Stimulated activated CD4-positive, alpha-beta T cell treated with anti-CD3 and anti-CD28 coated beads, Interleukin-12 subunit alpha, Interleukin-12 subunit beta, amount 100 ng/mL, for 48 hours (primary cell): ENCODE measurements at places on chromosomes 6 and 20.

DNA sequence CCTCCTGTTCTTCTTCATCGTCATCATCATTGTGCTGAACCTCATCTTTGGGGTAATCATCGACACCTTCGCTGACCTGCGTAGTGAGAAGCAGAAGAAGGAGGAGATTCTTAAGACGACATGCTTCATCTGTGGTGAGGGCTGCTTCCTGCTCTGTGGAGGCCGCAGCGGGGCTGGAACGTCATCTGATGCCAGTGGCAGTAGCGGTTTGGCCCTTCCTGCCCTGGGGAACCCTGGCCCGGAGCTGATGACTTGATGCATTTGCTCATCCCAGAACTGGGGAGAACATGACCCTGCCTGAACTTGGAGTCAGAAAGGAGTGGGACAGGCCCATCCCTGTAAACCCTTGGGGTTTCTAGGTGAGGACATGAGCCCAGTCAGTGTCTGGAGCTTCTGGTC, 18.7 kb downstream of the UQCC2 start:
- DNase-seq: peak; percentile 64

- no peak for DNase-seq
Observed at GRCh38 chr20:53592992-53593465, 610 bp downstream of the ZNF217 start.

- no peak for DNase-seq
Observed at GRCh38 chr6:83470001-83470400, 39.1 kb upstream of the ME1 start.

GRCh38 chr6:43803783-43804549, 34.0 kb downstream of the VEGFA start:
- DNase-seq: no peak

DNA sequence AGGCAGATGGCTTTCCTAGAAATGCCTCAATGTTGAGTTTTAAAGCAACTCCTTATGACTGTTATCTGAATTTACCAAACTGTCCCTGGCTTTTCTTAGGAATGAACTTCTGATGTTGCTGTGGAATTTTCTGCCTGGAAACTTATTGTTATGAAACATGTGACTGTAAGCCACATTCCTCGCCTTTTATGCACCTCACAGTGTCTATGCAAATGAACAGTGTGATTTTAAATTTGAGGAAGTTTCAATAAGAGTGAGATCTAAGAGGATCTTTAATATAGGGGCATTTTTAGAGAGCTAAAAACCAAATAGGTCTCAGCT, 2.4 kb upstream of the CCR6 start:
- DNase-seq: no peak

- no peak for DNase-seq
Observed at GRCh38 chr6:99093456-99094190, 145.9 kb upstream of the FBXL4 start.

DNA sequence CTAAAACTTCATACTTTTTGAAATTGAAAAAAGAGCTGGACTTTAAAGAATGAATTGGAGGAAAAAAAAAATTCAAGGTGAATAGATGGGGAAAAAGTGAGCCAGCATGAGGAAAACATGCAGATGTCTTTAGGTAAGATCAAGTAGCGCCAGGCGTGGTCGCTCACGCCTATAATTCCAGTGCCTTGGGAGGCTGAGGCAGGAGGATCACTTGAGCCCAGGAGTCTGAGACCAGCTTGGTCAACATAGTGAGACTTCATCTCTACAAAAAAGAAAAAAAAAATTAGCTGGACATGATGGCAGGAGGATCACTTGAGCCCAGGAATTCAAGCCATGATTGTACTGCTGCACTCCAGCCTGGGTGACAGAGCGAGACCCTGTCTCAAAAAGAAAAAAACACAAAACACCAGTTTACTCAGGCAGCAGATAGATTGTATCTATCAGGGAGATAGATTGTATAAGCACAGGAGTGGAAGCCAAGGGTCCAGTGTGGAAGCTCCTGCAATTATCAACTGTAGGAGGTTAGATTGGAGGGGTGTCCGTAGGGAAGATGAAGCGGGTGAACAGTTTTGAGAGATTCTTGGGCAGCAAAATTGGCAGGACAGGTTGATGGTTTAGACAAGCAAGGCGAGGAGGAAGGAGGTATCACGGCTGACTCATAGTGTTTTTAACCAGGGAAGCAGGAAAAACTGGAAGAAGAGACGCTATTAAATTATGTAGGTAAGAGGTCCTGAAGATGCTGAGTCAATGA, 97.6 kb upstream of the ZNF217 start:
- DNase-seq: no peak

DNA sequence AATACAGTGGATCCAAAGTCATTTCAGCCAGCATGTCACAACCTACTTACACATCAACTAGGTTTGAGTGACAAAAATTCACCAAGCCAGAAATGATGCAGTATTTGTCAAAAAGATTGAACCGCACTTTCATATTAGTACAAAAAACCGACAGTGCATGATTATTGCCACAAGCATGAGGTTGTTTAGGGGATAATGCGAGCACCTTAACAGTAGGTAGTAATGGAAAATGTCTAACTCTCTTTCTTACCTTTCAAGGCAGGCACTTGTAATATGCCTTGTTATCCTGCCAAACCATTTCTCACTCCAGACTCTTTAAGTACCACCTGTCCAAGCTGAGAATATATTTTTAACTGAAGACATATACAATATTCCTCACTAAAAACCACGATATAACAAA, 270.3 kb upstream of the THEMIS start:
- no peak for DNase-seq

- peak; percentile 34 for DNase-seq
Observed at GRCh38 chr20:8305449-8305978, 173.4 kb downstream of the PLCB1 start.

DNA sequence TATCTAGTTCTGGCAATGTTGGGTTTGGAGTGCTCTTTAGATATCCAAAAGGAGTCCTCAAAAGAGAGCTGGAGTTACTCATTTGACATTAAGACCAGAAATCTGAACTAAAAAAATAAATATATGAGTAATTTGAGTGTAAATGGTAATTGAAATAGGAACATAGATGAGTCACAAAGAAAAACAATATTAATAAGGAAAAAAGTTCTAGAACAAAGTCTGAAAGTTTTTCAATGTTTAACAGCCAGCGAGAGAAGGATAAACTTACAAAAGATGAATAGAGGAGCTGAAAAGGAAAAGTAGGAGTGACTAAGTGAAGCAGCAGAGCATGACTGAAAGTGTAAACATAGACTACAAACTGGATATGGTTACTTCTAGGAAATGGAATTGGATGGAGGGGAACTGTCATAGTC, 46.8 kb downstream of the EPM2A start:
- no peak for DNase-seq

DNA sequence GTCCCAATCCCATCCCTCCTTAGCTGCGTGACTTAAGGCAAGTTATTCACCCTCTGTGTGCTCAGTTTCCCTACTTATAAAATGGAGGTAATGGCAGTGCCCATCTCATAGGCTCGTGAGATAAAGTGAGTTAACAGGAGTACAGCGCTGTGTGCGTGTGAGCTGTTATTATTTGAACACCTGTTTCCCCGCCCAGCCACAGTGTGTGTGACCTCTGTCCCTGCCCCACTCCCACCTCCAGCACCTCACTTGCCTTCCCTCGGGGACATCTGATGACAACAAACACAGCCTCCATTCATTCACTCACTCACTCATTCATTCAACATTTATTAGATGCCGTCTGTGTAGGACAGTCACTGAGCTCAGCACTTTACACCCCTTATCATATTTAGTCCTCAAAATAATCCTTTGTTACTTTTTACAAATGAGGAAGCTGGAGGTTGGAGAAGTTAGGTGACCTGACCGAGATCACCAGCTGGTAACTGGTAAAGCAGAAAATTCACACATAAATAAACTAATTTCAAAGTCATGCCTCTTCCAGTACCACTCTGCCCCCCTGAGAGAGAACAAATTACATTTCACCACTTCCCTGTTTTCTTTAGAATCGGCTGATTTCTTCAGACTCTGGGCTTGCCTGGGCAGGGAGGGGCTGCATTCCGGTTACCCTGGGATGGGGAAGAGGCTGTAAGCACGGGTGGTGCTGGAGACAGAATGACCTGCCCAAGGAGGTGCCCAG, 58.6 kb downstream of the CPNE5 start:
- DNase-seq: no peak

DNA sequence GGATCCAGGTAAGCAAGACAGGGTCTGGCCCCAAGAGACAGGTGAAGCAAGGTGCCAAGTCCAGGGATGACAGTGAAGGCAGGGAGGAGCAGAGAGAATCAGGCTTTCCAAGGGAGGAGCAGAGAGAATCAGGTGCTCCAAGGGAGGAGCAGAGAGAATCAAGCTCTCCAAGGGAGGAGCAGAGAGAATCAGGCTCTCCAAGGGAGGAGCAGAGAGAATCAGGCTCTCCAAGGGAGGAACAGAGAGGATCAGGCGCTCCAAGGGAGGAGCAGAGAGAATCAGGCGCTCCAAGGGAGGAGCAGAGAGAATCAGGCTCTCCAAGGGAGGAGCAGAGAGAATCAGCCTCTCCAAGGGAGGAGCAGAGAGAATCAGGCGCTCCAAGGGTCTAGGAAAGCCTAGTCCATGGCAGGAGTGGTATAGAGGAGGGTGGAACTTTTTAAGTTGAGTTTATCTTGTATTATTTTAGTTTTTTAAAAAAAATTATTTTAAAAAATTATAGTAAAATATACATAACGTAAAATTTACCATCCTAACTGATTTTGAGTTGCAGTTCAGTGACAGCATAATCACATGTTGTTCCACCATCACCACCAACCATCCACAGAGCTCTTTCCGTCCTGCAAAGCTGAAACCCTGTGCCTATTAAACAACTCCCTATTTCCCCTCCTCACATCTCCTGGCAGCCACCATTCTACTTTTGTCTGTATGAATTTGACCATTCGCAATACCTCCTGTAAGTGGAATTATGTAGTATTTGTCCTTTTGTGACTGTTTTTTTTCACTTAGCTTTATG, 64.1 kb downstream of the SASH1 start:
- no peak for DNase-seq

GRCh38 chr20:6665621-6666355, 101.7 kb upstream of the BMP2 start:
- DNase-seq: no peak

DNA sequence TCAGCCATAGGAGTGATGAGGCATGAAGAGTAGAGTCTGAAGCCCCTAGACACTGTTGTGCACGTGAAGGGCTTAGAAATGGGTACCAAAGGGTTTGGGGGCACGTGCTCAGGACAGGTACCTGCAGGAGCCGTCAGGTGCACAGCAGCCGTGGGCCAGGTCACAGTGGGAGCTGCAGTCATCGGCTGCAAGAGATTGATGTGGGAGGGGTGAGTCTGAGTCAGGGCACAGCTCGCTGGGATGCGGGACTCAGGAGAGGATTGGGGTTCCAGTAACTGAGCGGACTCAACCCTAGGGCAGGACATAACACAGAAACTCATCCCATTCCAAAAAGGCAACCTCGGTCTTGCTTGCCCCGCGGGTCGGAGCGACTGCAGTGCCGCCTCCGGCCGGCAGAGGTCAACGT, 1.1 kb downstream of the DLK2 start:
- peak; percentile 63 for DNase-seq

- DNase-seq: no peak
Observed at GRCh38 chr6:140445474-140446004, 1071.1 kb upstream of the CITED2 start.

- no peak for DNase-seq
Observed at GRCh38 chr20:35954907-35955251, 577 bp upstream of the SCAND1 start.

- no peak for DNase-seq
Observed at GRCh38 chr6:48564036-48564820, 453.2 kb upstream of the PTCHD4 start.

DNA sequence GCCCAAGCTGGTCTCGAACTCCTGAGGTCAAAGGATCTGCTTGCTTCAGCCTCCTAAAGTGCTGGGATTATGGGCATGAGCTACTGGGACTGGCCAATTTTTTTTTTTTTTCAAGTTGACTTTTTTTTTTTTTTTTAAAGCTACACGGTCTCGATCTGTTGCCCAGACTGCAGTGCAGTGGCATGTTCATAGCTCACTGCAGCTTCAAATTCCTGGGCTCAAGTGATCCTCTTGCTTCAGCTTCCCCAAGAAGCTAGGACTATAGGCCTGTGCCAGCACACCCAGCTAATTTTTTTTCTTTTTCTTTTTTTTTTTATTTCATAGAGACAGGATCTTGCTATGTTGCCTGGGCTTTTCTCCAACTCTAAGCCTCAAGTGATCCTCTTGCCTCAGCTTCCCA, 59.5 kb downstream of the NCOA3 start:
- no peak for DNase-seq

DNA sequence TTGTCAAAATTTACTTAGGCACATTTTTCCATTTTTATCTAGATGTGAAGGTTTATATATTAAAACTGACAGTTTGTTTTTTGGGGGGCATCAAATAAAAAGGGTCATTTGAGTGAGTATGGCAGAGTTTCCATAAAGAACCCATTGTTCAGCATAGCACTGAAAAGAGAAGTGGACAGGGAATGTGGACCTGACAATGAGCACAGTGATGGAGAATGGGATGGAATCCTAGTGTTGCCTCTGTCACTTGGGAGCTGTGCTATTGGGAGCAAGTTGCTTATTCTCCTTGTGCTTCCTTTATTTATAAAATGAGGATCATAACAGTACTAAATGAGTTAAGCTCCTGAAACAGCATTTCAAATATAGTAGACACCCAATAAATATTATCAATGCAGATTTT, 130.7 kb upstream of the SIM1 start:
- no peak for DNase-seq

- no peak for DNase-seq
Observed at GRCh38 chr6:168990019-168990751, 263.5 kb downstream of the THBS2 start.

GRCh38 chr6:130128326-130128725, 94.4 kb downstream of the SAMD3 start:
- DNase-seq: no peak

DNA sequence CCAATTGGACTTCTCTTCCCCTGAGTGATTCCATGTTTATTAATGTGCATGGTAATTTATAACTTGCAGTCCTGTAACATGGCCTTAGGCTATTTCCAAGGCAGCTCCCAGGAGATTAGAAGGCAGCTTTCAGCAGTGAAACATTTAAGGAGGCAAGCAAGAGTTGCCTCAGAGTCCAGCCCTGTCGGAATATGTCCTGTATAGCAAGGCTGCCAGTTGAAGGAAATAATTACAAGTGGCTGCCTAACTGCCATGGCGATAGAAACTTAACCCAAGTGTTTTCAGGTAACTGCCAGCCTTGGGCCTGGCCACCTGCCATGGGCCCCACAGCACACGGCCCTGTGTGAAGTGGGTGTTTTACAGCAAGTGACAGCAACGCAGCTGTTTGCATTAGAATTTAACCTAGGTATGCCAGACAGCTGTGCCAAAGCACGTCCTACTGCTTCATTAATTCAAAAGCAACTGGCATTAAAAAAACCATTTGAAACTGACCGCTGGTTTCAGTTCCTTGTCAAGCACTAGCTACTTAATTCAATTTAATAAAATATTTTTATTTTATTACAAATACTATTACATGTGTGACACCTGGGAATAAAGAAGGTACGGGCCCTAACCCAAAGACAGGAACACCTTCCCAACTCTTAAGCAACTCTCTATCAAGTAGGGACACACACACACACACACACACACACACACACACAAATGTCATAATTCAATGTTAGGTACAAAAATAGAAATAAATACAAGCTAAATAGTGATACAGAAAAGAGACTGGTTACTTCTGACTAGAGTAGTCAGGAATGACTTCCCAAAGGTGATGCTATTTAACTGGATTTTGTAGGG, 151.8 kb upstream of the HEY2 start:
- DNase-seq: no peak
